CD4-positive, alpha-beta T cell treated with Interleukin-15 for 1 hour (primary cell): ENCODE measurements at places on chromosomes 4 and X.

- DNase-seq = no peak
These were observed 279.2 kb upstream of the BOD1L1 start for GRCh38 chr4:13906727-13907126.

DNA sequence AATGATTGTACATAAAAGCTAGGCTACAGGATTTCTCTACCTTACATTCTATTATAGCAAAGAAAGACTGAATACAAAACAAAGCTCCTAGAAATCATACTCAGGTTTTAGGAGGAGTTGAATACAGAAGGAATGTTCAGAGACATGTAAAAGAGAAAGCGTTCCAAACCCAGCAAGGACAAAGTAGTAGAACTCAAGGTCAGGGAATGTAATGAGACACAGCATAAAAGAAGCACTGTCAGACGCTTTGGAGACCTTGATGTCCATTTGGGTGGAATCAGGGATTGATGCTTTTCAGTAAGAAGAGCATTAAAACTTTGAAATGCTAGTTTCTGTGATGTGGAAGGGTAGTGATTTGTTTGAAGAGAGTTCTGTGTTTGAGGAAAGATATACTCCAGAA, 303.6 kb downstream of the PCDH7 start:
- no peak for DNase-seq

- no peak for DNase-seq
These were observed 101.4 kb downstream of the C4orf51 start for GRCh38 chr4:145781351-145781750.

DNA sequence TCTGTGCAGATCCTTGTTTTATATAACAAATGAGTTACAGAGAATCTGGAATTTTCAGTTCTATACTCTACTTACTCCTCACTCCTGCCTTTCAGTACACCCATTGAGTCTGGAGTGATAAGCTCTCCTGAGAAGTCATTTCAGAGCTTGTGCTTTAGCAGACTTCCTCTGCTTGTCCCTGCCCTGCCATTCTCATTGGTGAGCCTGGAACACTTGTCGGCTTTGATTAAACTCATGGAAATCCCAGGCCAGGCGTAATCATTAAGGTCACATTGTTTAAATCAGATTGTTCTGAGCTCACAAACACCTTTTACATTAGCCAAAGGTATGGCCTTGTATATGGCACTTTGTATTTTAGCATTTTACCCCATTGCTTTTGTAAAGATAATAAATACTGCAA, 102.7 kb downstream of the CNKSR2 start:
- DNase-seq = no peak
